ENCODE measurements at places on chromosomes 6 and 20.

GRCh38 chr6:42522942-42523814 is 40.7 kb upstream of the UBR2 start:
- DNase-seq = no peak

DNA sequence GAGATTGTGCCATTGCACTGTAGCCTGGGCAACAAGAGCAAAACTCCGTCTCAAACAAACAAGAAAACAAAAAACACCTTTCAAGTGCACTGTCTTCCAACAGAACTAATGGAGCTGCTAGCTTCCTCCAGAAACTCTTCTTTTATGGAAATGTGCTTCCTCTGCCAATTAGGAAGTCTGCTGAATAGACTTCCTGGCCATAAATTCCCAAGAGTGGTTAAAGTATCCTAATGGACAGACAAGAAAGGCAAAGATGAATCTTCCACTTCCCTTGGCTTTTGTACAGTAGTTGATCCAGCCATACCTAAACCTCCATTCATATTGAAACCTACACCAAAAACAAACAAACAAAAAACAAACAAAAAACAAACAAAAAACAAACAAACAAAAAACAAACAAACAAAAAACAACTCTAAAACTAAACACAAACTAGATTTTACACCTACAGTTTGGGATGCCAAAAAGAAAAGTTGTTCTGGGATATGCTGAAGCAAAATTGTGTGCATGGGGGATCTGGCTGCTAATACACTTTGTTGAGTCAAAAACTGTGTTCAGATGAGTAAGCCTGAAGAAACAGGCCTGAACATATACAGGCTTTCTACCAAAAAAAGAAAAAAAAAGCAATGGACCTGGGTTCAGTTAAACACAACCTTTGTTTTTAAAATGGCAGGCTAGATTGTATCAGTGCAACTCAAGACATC is 59.8 kb upstream of the CARMIL1 start:
- DNase-seq = no peak

GRCh38 chr6:118468682-118469465 is 79.2 kb upstream of the PLN start:
- no peak for DNase-seq

DNA sequence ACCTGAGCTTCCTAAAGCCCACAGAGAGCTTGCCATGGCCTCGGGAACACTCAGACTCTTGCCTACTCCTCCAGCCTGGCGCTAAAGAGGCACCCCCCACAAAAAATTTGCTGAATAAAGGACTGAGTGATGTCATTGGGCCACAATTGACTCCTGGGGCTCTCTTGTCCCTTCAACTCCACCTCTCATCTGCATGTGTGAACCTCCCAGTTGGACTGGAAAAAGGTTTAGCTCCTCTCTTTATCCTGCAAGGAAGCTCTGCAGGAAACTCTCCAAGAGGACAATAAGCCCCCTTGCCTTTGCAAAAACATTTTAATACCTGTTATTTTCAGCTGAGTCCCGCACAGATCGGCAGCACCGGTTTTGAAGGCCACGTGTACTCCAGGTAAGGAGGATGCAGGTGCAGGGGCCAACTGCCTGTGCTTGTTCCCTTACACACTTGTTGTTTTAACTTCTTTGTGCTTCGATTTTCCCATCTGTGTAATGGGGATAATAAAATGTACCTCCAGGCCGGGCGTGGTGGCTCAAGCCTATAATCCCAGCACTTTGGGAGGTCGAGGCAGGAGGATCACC is 107.3 kb downstream of the TFAP2C start:
- DNase-seq = no peak

DNA sequence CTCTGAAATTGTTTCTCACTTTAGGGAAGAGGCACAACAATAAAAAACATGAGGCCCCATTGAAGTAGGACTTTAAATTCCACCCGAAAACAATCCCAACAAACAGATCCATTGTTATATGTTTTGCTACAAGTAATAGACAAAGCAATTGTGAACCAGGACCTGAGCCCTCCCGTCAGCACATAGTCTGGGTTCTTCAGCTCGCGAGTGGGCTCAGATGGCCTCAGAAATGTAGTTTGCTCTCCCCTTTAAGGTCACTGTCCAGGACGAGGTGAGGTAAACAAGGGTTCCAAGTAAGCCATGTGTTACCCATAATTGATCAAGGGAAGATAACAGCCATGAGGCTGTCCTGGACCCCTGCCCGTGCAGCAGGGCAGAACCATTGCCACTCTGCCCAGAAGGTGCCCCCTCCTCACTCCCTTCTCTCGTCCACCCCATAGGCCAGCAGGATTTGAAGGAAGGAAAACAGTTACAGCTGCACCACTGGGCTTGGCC is 160.1 kb upstream of the QKI start:
- DNase-seq = no peak

GRCh38 chr20:25238319-25239037 is 9.4 kb upstream of the PYGB start:
- DNase-seq = no peak

- DNase-seq = peak; percentile 70
Measured at GRCh38 chr6:117477988-117478852, 4.3 kb upstream of the DCBLD1 start.

DNA sequence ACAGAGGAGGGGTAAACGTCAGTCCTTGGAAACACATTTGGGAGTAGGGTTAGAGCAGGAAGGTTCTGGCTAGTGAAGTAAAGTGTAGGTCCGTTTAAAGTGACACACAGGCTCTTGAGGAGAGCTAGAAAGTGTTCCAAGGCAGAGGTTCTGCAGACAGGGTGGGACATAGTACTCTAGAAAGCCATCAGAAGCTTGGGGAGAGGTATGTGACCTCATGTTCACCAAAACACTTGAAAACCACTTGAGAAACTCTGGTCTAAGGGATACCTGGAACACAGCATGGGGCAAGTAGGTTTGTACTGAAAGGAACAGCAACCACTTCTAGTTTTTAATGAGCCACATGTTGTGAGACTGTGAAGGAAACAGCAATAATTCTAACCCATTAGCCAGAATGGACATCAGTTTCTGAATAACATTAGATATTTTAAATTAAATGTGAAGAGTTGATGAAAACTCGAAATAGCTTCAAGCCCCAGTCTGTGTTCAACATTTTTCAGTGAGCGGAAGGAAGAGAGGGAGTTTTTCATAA is 49.0 kb downstream of the SOBP start:
- no peak for DNase-seq
